CD4-positive, alpha-beta T cell treated with Interleukin-4 for 1 hour (primary cell): ENCODE measurements at places on chromosomes 7 and 10.

GRCh38 chr7:31382722-31383121 lies 42.2 kb upstream of the NEUROD6 start:
- DNase-seq = no peak

GRCh38 chr10:9825491-9826018 lies 1192.1 kb upstream of the CELF2 start:
- DNase-seq = no peak

GRCh38 chr7:23893942-23894891 lies 184.2 kb downstream of the STK31 start:
- DNase-seq = no peak

- no peak for DNase-seq
Observed at GRCh38 chr7:22841954-22842353, 19.3 kb upstream of the TOMM7 start.

- peak; percentile 14 for DNase-seq
Observed at GRCh38 chr7:128053023-128053422, 21.8 kb upstream of the LRRC4 start.

DNA sequence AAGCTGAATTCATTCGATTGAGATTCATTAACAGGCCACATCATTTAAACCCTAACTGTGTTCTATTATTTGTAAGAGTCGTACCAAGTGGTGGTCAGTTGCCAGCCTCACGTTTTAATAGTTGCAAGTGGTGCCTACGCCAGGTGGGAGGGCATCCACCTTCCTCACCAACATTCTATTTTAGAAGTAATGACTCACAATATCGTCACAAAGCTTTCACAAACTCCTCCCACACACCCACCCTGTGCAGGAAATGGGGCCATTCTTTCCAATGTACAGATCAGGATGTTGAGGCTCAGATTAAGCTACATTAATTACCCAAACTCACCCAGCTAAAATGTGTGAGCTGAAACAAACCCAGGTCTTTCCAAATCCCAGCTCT lies 77.3 kb upstream of the SAMD8 start:
- no peak for DNase-seq

GRCh38 chr7:21185653-21186265 lies 242.1 kb upstream of the SP4 start:
- no peak for DNase-seq

- DNase-seq = no peak
Observed at GRCh38 chr7:150363370-150363769, 5.3 kb upstream of the REPIN1 start.

- no peak for DNase-seq
Observed at GRCh38 chr10:22049635-22050034, 46.1 kb upstream of the DNAJC1 start.

DNA sequence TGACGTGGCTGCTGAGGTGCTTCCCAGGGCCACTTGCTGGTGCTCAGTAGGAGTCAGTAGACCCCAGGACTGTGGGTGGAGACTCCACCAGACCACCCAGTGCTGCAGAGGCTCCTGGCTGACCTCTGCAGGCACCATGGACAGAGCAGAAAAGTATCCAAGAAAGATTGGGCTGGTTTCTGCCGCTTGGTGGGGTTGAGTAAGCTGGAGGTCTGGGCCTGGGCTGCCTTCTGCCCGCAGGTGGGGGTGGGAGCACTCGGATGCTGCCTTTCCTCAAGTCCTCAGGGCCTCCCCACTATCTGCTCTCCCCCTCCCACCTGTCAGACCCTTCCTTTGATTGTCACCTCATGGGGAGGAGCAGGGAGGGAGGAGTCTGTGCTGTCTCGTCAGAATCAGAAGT lies 91.6 kb downstream of the WDR37 start:
- DNase-seq = no peak

DNA sequence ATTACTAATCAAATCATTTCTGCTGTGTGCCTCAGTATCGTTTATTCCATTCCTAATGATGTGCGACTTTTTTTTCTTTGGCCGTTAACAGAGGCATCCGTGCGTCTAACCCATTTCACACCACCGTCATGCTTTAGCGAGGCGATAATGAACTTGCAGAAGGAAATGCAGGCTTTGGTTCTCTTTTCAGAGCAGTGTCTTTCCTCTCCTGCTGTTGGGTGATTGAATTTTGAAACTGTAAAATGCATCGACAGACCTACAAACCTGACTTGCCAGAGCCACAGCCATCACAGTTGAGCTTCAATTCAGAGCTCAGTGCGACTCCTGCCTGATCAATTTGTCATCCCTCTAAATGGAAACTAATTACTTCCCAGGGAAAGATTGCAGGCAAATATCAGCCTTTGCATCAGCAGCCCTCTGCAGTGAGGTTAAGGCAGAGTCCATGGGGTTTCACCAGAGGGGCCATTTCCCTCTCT lies 486.0 kb upstream of the GALNT17 start:
- DNase-seq = no peak

- no peak for DNase-seq
Observed at GRCh38 chr10:120022357-120022756, 129.8 kb downstream of the SEC23IP start.

GRCh38 chr10:23981520-23982309 lies 227.2 kb upstream of the KIAA1217 start:
- DNase-seq = no peak

DNA sequence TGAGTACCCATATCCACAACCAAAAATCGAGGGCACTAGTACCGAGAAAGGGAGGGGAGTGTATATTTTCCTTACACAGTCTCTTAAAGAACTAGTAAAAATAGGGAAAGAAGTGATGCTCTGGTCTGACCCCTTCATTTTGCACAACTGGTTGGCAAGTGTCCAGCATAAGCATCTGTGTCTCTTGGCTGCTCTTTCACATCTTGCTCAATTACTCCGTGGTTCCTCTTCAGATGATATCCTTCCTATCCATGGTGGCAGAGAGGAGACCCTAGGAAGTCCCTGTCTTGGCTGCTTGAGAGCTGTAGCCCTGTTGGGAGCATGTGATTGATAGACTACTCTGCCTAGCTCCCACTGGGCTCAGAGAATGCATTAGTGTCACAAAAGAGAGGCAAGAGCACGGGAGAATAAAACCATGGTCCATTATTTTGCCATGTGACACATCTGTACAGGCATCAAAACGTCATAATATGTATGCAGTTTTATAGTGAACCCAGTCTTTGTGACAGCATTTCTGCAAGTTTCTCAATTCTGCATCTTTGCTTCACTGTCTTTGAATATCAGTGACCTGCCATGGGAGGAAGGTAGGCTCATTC lies 111.8 kb upstream of the ANKRD1 start:
- DNase-seq = no peak

- DNase-seq = no peak
Observed at GRCh38 chr10:17153321-17153720, 23.7 kb upstream of the CUBN start.

GRCh38 chr7:2572101-2572842 lies 13.5 kb downstream of the IQCE start:
- DNase-seq = no peak

DNA sequence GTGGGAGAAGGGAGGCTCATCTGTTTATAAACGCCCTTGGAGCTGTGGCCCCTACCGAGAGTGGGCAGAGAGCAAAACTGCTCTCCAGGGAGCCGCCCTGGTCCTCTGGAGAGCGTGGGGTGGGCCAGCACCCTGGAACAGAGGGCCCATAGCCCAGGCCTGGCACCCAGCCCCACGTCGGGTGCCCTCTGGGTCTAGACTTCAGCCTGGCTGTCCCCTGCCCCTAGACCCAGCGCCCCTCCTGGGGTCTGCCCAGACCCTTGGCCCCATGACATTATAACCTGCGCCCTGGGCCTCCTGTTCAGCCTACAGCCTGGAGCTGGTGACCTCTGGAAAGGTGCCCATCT lies 24.7 kb downstream of the GET4 start:
- no peak for DNase-seq

- no peak for DNase-seq
Observed at GRCh38 chr10:72328045-72328828, 26.5 kb downstream of the DNAJB12 start.

- DNase-seq = no peak
Observed at GRCh38 chr7:25844102-25844870, 307.7 kb upstream of the NFE2L3 start.

DNA sequence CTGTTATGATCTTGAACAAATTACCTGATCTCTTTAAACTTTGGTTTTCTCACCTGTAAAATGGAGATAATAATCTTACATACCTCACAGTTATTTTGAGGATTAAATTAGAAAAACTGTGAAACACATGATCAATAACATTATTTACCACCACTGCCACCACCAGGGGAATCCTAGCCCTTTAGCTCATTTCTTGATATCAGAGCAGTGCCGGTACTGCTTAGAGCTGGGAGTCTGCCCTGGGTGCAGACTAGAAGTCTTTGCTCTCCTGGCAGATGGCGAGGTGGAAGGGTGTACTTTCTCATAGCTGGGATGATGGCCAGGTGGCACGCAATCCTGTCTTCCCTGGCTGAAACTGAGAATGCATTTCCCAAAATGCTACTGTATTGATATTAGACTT lies 12.7 kb upstream of the EFCAB10 start:
- no peak for DNase-seq

DNA sequence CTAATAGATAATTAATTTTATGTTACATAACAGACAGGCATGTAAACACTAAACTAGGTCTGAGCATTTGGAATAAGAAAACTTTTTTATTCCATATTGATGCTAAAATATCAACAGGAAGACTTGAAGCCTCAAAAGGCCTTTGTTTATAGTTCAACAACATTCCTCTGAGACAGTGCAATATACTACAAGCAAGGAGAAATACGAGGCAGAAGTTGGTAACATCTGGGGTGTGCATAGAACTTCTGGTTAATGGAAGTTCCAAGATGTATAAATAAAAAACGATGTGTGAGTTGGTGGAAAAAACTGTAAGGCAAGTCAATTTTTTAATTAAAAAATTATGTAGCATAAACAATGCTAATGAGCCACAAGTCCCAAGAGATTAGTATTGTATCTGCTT lies 139.6 kb downstream of the SKAP2 start:
- no peak for DNase-seq

GRCh38 chr10:36500266-36500665 lies 625.1 kb upstream of the ANKRD30A start:
- DNase-seq = no peak

GRCh38 chr10:33899578-33900531 lies 565.4 kb upstream of the NRP1 start:
- DNase-seq = no peak

- DNase-seq = no peak
Observed at GRCh38 chr10:1138529-1138928, 82.3 kb downstream of the WDR37 start.

- no peak for DNase-seq
Observed at GRCh38 chr10:86363833-86364490, 2.6 kb downstream of the GRID1 start.

- DNase-seq = no peak
Observed at GRCh38 chr7:4845740-4846142, 16.1 kb downstream of the PAPOLB start.

- DNase-seq = no peak
Observed at GRCh38 chr10:33335801-33336581, 1.5 kb upstream of the NRP1 start.

- DNase-seq = no peak
Observed at GRCh38 chr10:89101943-89102342, 105.2 kb downstream of the CH25H start.

GRCh38 chr7:66824041-66824440 lies 83.5 kb downstream of the RABGEF1 start:
- DNase-seq = no peak

GRCh38 chr10:124688889-124689670 lies 55.1 kb downstream of the FAM53B start:
- DNase-seq = peak; percentile 61

DNA sequence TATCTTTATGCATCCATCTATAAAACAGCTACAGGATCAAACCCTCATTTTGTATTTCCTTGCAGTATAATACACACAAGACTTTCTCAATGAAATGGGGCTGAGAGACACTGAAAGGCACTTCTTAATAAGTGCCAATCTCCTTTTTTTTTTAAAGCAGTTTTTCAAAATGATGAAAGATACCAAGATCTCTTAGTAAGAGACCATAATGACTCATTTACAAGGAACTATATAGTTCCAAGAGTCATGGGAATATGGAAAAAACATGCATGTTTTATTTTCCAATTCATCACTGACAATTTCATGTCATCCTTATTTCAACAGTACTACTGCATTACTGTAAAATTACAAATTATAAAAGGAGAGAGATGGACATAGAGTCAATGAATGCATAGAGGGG lies 973.7 kb downstream of the GATA3 start:
- DNase-seq = no peak

DNA sequence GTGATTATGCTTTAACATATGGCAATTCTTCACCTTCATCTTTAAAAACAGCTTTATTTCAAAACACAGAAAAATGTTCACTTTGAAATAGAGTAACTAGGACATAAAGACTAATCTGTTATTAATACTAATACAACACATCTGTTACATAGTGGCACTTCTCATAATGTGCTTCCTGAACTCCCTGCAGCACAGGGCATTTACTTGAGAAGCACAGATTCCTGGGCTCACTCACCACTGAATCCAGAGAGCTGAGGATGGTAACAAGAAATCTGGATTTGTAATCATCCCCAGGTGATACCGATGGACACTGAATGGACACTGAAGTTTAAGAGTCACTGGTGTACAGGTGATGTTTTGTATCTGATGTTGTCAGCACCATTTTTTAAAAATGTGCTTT lies 96.1 kb downstream of the COL28A1 start:
- DNase-seq = no peak

- DNase-seq = peak; percentile 37
Observed at GRCh38 chr7:106542550-106543220, 118.3 kb downstream of the CCDC71L start.

DNA sequence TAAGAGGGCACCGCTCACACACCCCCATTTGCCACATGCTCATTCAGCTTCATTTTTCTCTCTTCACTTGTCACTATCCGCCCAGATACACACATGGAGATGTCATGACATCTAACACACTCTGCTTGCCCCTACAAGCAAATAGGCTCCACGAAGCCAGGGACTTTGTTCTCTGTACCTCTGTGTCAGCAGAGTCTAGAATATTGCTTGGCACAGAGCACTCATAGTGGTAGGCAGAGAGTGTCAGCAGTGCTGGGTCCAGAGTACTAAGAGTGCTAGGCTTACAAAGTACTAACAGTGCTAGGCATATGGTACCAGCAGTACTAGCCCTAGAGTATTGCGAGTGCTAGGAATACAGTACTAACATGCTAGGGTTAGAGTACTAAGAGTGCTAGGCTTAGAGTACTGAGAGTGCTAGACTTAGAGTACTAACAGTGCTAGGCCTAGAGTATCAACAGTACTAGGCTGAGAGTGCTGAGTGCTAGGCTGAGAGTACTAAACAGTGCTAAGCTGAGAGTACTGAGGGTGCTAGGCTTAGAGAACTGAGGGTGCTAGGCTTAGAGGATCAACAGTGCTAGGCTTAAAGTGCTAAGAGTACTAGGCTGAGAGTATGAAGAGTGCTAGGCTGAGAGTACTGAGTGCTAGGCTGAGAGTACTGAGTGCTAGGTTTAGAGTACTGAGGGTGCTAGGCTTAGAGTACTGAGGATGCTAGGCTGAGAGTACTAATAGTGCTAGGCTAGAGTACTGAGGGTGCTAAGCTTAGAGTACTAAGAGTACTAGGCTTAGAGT lies 166.1 kb downstream of the PRKAG2 start:
- DNase-seq = no peak
